Hepatocyte (in vitro differentiated cells): ENCODE measurements at places on chromosomes 12 and 14. TPM values are rescaled to one million over a fixed set of nuclear protein-coding genes. Genes with fewer than 3 reads are reported as not detected.

TROAP gene
- polyA plus RNA-seq: 8.0 and 12.5 TPM in 2 replicates

HOXC13 gene
- polyA plus RNA-seq: 0.06 and 0.69 TPM in 2 replicates

LUM gene
- 1,853 and 2,098 TPM in 2 replicates for polyA plus RNA-seq

CDKN3 gene
- 18.8 and 19.3 TPM in 2 replicates for polyA plus RNA-seq

SLC38A6 gene
- 16.7 and 17.0 TPM in 2 replicates for polyA plus RNA-seq

ING4 gene
- 38.9 and 42.9 TPM in 2 replicates for polyA plus RNA-seq

PPFIA2 gene
- polyA plus RNA-seq: 1.2 TPM in 1 of 2 replicates, not detected in the other

ALX1 gene
- 3.8 and 5.7 TPM in 2 replicates for polyA plus RNA-seq

GUCY2C gene
- 12.9 and 26.5 TPM in 2 replicates for polyA plus RNA-seq

TAS2R14 gene
- polyA plus RNA-seq: 0.59 and 0.64 TPM in 2 replicates

MGAT4C gene
- 4.8 and 4.9 TPM in 2 replicates for polyA plus RNA-seq

A2M gene
- 426 and 463 TPM in 2 replicates for polyA plus RNA-seq

TCL1B gene
- polyA plus RNA-seq: not detected in 2 replicates

AHNAK2 gene
- 1.8 and 2.4 TPM in 2 replicates for polyA plus RNA-seq

ZNF664 gene
- polyA plus RNA-seq: 13.5 and 17.6 TPM in 2 replicates

TAS2R7 gene
- polyA plus RNA-seq: not detected in 2 replicates

OR6C4 gene
- not detected in 2 replicates for polyA plus RNA-seq

SRRM4 gene
- polyA plus RNA-seq: 0.01 and 0.05 TPM in 2 replicates

SALL2 gene
- polyA plus RNA-seq: 9.5 and 10.9 TPM in 2 replicates

CLMN gene
- 40.0 and 53.9 TPM in 2 replicates for polyA plus RNA-seq

SYT1 gene
- polyA plus RNA-seq: 1.3 and 1.4 TPM in 2 replicates

TAS2R9 gene
- polyA plus RNA-seq: not detected in 2 replicates

PPM1A gene
- polyA plus RNA-seq: 16.2 and 24.2 TPM in 2 replicates

CCNB1IP1 gene
- polyA plus RNA-seq: 21.0 and 21.3 TPM in 2 replicates

CLEC4C gene
- polyA plus RNA-seq: not detected in 2 replicates
